ENCODE measurements at places on chromosomes 3 and 15.

DNA sequence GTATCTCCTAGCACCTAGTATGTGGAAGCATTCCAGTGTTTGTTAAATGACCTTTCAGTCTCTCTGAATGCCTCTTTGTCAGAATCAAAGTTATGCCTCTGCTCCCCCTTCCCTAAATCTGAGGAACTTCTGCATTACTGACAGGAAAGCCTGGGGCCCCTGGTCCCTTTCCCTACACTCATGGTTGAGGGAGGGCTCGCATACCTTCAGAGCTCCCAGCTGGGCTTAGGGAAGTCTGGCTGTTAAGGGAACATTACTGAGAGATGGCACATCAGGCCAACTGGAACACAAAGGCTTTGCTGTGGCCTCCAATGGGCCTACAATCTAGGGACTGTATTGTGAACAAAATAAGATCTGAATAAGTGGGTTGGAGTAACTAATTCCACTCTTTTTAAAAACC, 10.3 kb downstream of the PKM start:
- DNase-seq = no peak

DNA sequence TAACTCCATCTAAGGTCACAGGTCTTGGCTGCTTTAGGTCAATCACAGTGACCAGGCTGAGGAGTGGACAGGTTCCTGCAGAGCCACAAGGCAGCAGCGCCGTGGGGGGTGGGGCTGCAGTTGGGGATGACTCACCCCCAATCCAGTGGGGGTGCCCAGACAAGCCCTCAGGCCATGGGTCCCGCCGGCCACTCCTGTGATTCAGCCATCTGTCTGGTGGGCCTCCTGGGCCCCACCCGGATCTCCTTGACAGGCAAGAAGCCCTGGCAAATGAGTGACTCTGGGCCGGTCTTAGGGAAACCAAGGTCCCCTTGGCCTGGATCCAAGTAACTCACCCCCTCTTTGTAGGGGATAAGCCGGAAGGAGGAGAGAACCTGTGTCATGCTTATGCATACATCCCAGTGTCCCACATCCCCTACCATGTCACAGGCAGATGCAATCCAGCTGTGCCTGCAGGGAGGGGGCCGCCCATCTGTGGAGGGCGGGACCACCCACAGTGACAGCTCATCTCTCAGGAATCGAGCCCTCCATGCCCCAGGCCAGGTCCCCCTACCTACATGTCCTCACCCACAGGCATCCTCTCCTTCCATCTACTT, 495 bp upstream of the COL7A1 start:
- DNase-seq = no peak

DNA sequence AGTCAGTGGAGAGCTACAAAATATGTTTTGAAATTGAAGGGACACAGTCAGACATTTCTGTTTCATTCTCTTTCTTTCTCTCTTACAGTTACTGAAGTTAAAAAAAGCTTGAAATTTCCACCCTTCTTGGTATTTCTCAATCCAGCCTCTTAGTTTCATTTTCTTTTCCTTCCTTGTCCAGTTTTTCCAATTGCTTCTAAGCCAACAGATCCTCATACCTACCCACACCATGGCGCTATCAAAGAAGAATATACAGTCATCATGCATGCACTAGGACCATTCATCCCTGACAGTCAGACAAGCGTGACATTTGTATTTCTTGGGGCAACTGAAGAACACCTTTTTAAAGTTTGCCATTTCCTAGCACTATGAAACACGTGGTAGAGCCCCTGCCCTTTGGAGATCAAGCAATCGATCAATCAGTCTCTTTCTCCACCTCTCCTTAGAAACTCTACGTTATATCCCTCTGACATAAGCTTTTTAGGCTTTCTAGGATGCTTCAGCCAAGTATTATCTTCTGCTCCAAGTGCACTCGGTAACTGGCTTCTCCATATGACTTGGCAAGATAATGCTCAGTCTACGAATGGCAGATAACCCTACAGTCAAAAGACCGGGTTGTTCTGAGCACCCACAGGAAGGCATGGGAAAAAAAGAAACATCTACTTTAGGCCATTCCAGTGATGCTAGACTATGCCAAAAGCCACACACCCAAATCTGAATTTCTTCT, 65.4 kb downstream of the FBN1 start:
- DNase-seq = no peak

GRCh38 chr3:48715174-48715800, 1.7 kb downstream of the IP6K2 start:
- DNase-seq = no peak

GRCh38 chr3:159804726-159805410, 183.8 kb upstream of the IL12A start:
- no peak for DNase-seq

GRCh38 chr3:31016196-31016595, 121.7 kb upstream of the GADL1 start:
- DNase-seq = no peak

DNA sequence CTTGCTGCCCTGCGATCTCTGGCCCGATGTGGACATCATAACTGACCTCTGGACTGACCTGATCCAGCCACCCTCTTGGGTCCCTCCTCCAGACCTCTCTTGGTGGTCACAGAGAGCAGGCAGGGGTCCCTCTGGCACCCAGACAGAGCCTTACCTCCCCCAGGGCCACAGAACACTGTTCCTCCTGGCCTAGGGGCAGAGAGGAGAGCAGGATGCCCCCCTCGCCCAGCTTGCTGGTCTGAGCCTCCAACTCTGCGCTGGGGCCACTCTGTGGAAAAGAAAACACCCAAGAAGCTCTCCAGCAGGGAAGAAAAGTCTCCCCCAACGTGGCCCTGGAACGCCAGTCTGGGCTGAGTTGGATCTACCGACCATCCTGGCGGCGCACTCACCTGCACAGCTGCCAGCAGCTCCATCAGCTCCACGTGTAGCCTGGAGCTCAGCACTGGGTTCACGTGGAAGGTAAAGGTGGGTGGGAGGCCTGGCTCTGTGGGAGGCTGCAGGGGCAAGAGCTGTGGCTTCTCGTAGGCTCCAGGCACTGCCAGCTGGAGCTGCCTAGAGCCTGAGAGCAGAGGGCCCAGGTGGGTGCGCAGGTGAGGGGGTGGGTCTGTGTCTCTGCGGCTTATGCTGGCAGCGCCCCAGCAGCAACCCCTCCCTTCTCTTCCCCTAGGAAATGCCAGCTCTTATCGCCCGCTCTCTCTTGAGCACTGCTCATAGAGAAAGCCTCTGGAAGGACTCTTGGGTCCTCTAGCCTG, 6.0 kb downstream of the PLA2G4F start:
- DNase-seq = no peak

- no peak for DNase-seq
These were observed 72.6 kb downstream of the TRAK1 start for GRCh38 chr3:42163622-42164244.

DNA sequence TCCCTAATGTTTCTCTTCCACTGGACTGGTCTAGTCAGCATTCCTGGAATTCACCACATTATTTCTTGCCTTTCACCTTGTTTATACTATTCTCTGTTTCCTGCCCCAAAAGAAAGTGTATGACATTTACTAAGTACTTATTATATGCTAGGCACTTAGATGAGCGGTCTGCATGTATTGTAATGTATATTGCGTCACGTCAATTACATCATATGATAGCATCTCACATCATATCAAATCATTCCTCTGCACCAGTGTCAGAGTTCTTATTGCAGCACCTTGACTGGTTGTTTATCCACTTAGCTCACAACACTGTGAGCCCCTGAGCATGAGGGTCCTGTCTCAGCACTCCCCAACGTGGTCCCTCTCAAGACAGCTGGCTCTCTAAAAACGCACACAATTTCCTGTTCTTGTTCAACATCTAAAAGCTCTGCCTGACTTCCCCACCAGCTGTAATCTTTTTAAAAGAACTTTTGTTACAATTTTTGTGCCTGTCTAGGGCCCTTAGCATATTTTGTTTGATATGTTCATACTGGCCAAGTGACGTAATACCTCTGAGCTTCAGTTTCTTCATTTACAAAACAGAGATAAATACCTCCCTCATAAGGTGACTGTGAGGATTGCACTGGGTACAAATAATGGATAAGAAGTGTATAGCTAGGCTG, 58.8 kb downstream of the ARHGAP31 start:
- DNase-seq = no peak

DNA sequence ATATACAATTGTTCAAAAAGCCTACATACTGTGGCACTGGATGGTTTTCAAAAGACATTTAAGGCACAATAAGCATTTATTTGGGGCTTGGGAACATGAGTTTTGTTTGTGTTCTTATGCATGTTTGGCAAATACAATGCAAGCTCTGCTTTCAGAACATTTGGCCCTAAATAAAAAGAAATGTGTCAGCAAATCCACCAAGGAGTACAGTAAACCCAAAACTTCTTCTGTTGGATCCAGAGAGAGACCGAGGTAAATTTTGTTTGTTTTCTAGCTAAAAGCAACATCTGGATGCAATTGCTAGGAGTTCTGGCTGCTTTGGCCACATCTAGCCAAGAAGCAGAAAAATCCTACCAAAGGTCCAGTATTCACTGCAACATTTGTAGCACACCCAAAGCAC, 168.8 kb downstream of the DCLK3 start:
- DNase-seq = no peak

GRCh38 chr3:72375237-72376076, 472.8 kb downstream of the SHQ1 start:
- DNase-seq = no peak

DNA sequence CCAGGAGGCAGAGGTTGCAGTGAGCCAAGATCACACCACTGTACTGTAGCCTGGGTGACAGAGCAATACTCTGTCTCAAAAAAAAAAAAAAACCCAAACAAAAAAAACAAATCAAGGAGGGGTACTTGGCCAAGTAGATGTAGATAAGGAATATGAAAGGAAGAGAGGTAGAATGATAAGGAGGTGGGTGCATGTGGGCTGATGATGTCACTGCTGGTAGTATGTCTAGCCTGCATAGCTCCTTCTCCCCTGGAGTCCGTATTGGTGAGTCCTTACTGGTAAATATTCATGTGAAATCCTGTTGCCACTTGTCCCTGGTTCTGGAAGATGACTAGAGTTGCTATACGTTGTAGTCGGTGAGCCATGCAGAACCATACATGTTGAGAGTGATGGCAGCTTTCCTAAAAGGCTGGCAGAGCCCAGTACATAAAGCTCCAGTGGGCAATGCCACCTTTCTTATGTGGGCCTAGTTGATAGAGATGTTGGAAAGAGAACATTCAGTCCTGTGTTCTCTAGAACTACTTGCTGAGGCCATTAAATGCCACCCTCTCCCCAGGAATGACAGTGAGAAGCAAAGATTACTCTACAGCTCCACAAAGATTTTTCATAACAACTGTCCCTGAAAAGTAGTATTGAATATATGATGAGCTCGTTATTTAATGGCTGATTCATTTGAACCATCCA, 11.0 kb downstream of the KAT2B start:
- no peak for DNase-seq

DNA sequence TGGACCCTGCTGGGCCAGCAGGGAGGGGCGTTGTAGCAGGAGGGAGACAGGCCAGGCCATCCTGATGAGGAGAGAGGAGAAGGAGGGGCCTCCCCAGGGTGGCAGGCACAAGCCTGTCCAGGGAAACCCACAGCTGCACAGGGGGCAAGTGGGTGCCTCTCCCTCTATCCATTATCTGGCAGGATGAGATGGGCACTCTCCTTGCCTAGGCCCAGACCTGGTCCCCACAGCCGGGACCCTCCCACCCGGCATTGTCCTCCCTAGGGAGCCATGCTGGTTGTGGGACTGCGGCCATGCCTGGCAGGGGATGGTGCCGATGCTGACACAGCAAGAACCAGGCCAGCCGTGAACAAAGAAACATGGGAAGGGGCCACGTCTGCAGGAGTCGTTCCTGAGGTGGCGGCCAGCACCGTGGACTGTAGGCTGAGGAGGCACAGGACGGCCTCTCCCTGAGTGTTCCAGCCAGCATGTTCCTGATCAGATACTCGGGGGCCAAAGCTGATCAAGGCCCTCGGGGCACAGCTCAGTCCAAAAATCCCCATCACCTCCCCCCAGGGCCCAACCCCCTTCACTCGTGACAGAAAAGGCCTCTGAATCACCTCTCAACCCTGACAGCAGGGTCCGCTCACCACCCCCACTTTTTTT, 19.2 kb upstream of the CYP11A1 start:
- DNase-seq = no peak

DNA sequence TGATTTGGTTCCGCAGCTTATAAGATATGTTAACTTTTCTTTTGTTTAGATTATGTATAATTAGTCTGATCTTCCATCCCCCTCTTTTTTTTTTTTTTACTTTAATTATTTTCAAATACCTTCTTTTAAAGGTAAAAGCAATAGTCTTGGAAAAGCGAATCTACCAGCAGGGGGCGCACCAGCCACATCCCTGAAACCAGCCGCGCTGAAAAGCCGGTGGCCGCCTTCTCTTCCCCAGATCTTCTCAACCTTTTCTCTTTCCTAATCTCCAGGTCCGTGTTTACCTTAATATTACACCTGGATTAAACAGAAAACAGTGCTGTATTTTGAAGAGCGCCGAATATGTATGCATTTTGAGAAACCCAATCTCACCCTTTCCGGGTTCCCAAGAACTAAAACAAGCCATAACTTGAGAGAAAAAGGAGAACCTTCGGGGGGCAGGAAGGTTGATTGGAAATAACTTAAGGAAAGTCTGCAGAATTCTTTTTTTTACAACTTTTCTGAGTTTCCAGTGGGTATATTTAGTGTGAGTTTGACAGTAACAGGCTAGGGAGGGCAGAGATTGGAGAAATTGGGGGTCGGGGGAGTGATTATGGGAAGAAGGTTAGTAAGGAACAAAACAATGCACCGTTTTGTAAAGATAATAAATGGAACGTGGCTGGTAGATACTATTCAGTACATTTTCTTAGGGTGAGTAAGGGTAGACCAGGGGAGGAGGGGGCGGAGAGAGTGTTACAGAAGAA, 2.0 kb upstream of the SOX2 start:
- DNase-seq = peak; percentile 21

DNA sequence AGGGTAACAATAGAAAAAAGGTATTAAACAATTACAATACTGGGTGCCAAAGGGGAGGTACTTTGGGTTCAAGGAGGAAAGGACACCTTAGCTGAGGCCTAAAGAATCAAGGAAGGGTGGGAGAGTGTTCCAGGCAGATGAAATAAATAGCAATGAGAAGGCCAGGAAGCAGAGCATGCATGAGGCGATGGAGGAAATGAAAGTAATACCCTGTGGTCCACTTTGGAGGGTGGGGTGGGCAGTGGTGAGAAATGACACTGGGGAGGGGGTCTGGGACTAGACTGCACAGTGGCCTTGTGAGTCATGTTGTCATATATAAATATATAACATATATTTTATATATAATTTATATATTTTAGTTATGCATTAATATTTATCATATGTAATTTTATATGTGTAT, 55.9 kb downstream of the BHLHE40 start:
- no peak for DNase-seq

- no peak for DNase-seq
These were observed 1043.6 kb downstream of the DIPK2A start for GRCh38 chr3:145015253-145015652.

Data from stimulated activated CD8-positive, alpha-beta memory T cell treated with anti-CD3 and anti-CD28 coated beads, Interleukin-4, amount 100 ng/mL, for 1 hour (primary cell).